Lower lobe of right lung (tissue), 2 donors: ENCODE measurements at places on chromosomes 16 and 17. TPM values are rescaled to one million over a fixed set of nuclear protein-coding genes. Genes with fewer than 3 reads are reported as not detected.

DNA sequence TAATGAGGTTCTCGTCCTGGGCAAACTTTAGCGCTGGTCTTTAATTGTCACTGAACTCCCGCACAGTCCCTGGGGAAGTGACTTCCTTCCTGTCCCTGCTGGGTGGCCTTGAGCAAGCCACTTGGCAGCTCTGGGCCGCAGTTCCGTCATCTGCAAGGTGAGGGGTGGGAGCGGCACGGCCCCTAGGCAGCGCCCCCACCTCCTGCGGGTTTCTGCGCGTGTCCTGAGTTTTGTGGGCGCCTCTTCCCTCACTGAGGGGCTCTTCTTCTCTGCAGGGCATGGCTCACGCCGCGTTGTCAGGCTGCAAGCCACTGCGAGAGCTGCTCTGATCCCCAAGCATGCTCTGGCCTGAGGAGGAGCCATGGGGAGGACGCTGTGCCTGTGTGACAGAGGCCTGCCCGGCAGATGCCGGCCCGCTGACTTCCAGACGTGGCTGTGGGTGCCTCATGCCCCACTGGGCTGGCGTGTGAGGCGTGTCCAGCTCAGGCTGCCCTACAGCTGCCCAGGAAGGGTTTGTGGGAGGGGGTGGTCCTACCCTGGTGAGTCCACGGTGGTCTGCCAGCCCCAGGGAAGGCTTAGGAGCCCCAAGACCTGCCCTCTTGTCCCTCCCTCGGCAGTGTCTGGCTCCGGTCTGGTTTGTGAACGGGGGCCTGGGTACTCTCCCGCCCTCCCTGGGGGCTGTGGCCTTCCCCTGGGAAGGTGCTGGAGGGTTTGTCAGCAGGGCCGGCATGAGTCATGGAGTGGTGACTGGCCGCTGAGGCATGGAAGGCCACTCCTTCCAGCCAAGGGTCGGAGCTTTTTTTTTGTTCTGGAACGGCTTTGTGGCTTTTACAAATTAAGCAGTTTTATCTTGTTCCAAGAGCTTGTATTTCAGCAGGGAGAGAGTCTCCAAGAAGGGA, 182.0 kb downstream of the SEC14L1 start:
- DNase-seq, result peak; percentile 72
- H3K27ac ChIP-seq, result peak overlapping the region; percentile 84
- H3K4me3 ChIP-seq, result peak overlapping the region; percentile 33
- no peaks in the 10 kb centered on the region for H3K36me3 ChIP-seq

GRCh38 chr17:2690165-2691068, 21.1 kb downstream of the CLUH start:
- H3K4me3 ChIP-seq, result no peak overlapping the region
- no peak overlapping the region for H3K27ac ChIP-seq
- H3K36me3 ChIP-seq, result peaks cover 52% of the 10 kb centered on the region
- DNase-seq, result peak; percentile 45
- no peaks in the 10 kb centered on the region for H3K27me3 ChIP-seq
- H3K4me1 ChIP-seq, result peaks cover 33% of the 10 kb centered on the region

- no peak for DNase-seq
- no peak overlapping the region for H3K4me3 ChIP-seq
- no peaks in the 10 kb centered on the region for H3K36me3 ChIP-seq
These were observed 120.9 kb upstream of the HS3ST2 start for GRCh38 chr16:22692916-22693637.

DNA sequence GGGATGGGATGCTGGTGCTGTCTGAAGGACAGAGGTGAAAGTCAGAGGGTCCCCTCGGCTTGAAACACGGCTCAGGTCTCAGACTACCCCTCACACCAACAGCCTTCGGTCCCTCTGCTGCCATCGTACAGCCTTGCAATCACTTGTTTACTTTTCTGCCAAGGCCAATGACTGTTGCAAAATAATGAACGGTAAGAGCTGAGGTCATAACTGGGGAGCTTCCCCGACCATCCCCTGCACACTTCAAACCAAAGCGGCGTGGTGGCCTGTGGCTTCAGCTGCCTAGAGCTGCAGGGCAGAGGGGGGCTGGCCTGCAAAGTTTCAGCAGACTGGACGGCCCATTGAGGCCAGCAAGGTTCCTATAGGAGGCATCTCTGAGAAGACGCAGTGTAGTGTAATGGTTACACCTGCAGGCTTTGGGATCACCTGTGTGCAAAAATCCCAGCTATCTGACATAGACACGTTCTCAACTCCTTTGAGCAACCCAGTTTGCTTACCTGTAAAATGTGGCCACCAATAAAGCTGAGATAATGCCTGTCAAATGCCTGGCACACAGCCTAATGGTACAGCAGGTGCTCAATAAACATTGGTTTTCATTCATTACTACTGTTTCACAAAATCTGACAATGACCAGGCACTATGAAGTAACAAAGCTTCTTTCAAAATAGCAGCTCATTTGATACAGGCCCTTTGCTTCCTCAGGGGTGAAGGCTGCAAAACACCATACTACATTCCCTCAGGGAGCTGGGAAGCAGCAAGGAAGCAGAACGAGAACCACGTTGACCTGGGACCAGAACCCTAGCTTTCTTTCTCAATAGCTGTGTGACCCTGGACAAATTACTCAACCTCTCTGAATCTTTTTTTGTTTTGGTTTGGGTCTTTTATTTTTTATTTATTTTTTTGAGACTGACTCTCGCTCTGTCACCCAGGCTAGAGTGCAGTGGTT, 5.0 kb downstream of the PAM16 start:
- peak overlapping the region; percentile 74 for H3K27ac ChIP-seq
- peaks cover 83% of the 10 kb centered on the region for H3K4me1 ChIP-seq
- H3K27me3 ChIP-seq, result no peaks in the 10 kb centered on the region
- H3K4me3 ChIP-seq, result no peak overlapping the region
- DNase-seq, result no peak
- H3K36me3 ChIP-seq, result peaks cover 3% of the 10 kb centered on the region

Gene CES3
- total RNA-seq, result 2.5 TPM

GRCh38 chr17:36777118-36777517, 160.2 kb upstream of the LHX1 start:
- no peaks in the 10 kb centered on the region for H3K4me1 ChIP-seq
- DNase-seq, result no peak
- H3K27me3 ChIP-seq, result peaks cover 27% of the 10 kb centered on the region

Gene SCGB1C2
- total RNA-seq, result not detected

DNA sequence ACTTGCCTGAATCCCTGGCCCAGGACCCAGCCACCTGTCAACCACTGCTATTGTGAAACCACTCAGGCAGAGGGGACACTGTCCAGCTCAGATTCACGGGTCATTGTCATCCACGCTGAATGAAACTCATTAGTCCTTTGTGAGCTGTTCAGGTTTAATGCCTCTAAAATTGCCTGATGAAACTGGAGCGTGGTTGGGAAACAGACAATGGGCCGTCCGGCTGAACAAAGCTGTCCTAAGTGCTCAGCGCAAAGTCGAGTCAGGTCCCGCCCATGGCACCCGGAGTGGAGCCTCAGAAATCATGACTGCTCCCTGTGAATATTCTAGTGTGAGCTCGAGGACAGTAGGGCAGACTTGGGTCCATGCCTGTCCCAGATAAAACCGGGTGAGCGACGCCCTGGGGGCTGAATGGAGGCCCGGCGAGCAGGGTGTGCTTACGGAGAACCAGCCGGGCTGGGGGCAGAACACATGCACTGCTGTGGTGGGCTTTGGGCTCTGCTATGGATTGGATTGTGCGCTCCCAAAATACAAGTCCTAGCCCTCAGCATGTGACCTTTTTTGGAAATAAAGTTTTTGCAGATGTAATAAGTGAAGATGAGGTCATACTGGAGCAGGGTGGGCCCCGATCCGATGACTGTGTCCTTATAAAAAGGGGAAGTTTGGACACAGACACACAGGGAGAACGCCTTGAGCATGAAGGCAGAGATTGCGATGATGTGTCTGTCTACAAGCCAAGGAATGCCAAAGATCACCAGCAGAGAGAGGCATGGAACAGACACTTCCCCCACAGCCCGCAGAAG, 12.9 kb upstream of the CMIP start:
- H3K27ac ChIP-seq, result peak overlapping the region; percentile 60
- H3K36me3 ChIP-seq, result no peaks in the 10 kb centered on the region
- H3K27me3 ChIP-seq, result no peaks in the 10 kb centered on the region
- DNase-seq, result peak; percentile 65
- H3K4me3 ChIP-seq, result no peak overlapping the region

GRCh38 chr17:45823598-45823997, 21.1 kb upstream of the SPPL2C start:
- H3K4me1 ChIP-seq, result no peaks in the 10 kb centered on the region
- H3K36me3 ChIP-seq, result no peaks in the 10 kb centered on the region
- H3K27me3 ChIP-seq, result peaks cover 5% of the 10 kb centered on the region
- no peak overlapping the region for H3K27ac ChIP-seq

GRCh38 chr16:10239640-10240039, 57.4 kb upstream of the GRIN2A start:
- H3K4me3 ChIP-seq, result no peak overlapping the region
- no peaks in the 10 kb centered on the region for H3K4me1 ChIP-seq
- H3K27me3 ChIP-seq, result no peaks in the 10 kb centered on the region

DNA sequence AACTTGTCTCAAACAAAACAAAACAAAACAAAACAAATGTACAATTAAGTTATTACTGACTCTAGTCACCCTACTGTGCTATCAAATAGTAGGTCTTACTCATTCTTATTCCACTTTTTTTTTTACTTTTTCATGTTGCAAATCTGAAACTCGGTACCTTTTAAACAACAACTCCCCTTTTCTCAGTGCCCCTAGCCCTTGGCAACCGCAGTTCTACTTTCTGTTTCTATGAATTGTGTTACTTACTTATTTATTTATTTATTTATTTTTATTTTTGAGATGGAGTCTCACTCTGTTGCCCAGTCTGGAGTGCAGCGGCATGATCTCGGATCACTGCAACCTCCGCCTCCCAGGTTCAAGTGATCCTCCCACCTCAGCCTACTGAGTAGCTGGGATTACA, 104.0 kb downstream of the SLC39A11 start:
- H3K4me3 ChIP-seq, result no peak overlapping the region
- no peak overlapping the region for H3K27ac ChIP-seq
- H3K36me3 ChIP-seq, result no peaks in the 10 kb centered on the region
- H3K4me1 ChIP-seq, result peaks cover 14% of the 10 kb centered on the region

GRCh38 chr16:69017036-69017783, 88.2 kb upstream of the HAS3 start:
- H3K27me3 ChIP-seq, result no peaks in the 10 kb centered on the region
- no peak overlapping the region for H3K4me3 ChIP-seq

GRCh38 chr16:68496689-68497088, 42.4 kb upstream of the ZFP90 start:
- H3K4me3 ChIP-seq, result no peak overlapping the region
- no peaks in the 10 kb centered on the region for H3K4me1 ChIP-seq
- no peak for DNase-seq
- H3K36me3 ChIP-seq, result no peaks in the 10 kb centered on the region
- no peaks in the 10 kb centered on the region for H3K27me3 ChIP-seq

DNA sequence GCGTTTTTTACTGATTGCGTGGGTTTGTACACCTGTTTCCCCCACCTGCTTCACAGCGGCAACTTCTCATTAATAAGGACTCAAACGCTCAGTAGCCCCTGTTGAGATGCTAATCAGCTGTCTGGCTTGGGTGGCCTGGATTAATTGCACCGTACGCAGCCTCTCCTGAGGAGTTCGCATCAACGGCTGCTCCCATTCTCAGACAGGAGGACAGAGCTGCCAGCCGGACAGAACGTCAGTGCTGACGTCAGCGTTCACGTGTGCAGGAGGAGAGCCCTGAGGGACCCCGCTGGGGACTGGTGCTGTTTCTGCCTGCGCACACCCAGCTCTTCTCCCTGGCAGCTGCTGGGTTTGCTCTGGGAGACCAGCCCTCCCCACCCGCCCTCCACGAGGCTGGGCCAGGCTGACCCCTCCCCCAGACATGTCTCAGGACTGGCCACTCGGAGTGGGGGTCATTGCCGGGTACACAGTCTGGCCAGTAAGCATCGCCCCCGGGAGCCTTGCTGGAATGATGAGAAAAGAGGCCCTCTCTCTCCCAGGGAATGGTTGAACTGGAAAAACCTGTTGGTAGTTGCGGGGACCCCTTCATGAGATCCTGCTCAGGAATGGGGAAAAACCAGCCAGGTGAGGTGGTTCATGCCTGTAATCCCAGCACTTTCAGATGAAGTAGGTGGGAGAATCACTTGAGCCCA, 5.7 kb upstream of the BANP start:
- no peaks in the 10 kb centered on the region for H3K36me3 ChIP-seq
- H3K4me1 ChIP-seq, result peaks cover 8% of the 10 kb centered on the region
- H3K27ac ChIP-seq, result peak overlapping the region; percentile 64
- no peaks in the 10 kb centered on the region for H3K27me3 ChIP-seq
